ENCODE measurements at places on chromosomes 6 and 20.

GRCh38 chr20:38246357-38247165, 14.0 kb downstream of the KIAA1755 start:
- H3K27ac ChIP-seq: no peak overlapping the region
- no peaks in the 10 kb centered on the region for H3K4me1 ChIP-seq
- no peaks in the 10 kb centered on the region for H3K36me3 ChIP-seq
- DNase-seq: no peak

GRCh38 chr6:152117156-152118133, 310.0 kb downstream of the ESR1 start:
- peaks cover 42% of the 10 kb centered on the region for H3K36me3 ChIP-seq
- peak overlapping the region; percentile 44 for H3K27ac ChIP-seq

DNA sequence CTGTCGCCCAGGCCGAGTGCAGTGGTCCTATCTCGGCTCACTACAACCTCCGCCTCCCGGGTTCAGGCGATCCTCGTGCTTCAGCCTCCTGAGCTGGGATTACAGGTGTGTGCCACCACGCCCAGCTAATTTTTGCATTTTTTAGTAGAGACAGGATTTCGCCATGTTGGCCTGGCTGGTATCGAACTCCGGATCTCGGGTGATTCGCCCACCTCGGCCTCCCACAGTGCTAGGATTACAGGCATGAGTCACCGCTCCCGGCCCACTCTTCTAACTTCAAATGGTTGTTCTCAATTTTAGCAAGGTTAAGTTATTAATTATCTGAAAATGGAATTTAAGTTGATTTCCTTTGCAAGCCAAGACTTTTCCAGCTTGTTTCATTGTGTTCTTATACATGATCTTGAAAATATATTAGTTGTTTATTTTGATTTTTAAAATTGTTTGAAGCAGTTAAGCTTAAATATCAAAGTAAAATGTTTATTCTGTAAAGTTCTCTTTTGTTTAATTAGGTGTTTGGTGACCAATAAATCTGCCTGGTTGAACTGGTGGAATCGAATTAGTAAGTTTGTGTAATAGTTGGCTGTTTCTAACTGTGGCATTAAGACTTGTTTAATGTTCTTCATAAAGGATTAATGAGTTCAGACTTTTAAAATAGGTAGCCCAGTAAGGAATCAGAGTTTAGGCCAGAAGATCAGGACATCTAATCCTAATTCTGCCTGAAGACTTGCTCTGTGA, 2.3 kb downstream of the PM20D2 start:
- H3K27me3 ChIP-seq: no peaks in the 10 kb centered on the region
- no peak overlapping the region for H3K27ac ChIP-seq
- peak; percentile 47 for DNase-seq
- H3K4me1 ChIP-seq: peaks cover 43% of the 10 kb centered on the region
- H3K4me3 ChIP-seq: peak overlapping the region; percentile 59
- peaks cover 48% of the 10 kb centered on the region for H3K36me3 ChIP-seq

DNA sequence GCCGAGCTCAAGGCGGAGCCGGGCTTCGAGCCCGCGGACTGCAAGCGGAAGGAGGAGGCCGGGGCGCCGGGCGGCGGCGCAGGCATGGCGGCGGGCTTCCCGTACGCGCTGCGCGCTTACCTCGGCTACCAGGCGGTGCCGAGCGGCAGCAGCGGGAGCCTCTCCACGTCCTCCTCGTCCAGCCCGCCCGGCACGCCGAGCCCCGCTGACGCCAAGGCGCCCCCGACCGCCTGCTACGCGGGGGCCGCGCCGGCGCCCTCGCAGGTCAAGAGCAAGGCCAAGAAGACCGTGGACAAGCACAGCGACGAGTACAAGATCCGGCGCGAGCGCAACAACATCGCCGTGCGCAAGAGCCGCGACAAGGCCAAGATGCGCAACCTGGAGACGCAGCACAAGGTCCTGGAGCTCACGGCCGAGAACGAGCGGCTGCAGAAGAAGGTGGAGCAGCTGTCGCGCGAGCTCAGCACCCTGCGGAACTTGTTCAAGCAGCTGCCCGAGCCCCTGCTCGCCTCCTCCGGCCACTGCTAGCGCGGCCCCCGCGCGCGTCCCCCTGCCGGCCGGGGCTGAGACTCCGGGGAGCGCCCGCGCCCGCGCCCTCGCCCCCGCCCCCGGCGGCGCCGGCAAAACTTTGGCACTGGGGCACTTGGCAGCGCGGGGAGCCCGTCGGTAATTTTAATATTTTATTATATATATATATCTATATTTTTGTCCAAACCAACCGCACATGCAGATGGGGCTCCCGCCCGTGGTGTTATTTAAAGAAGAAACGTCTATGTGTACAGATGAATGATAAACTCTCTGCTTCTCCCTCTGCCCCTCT, 1.1 kb downstream of the CEBPB start:
- H3K27ac ChIP-seq: peak overlapping the region; percentile 98
- peak overlapping the region; percentile 93 for H3K4me3 ChIP-seq
- H3K27me3 ChIP-seq: no peaks in the 10 kb centered on the region

DNA sequence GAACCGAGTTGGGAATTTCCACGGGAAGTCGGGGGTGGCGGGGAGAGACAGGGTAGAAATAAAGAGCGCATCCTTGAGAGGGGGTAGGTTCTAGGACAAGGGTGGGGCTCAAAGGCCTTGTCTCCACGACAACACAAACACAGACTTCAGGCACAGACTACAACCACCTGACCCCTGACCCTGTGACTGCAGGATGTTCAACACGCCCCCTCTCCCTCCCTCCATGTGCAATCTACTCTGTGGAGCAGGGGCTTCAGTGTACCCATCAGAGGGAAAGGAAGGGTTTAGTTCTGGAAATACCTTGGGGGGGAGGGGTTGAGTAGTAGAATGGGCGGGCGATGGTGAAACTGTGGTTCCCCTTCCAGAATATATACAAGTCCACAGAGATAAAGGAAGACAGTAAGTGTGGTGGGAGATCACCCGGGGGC, 651 bp upstream of the TAPBP start:
- H3K36me3 ChIP-seq: peaks cover 76% of the 10 kb centered on the region
- no peaks in the 10 kb centered on the region for H3K27me3 ChIP-seq
- H3K27ac ChIP-seq: peak overlapping the region; percentile 99

DNA sequence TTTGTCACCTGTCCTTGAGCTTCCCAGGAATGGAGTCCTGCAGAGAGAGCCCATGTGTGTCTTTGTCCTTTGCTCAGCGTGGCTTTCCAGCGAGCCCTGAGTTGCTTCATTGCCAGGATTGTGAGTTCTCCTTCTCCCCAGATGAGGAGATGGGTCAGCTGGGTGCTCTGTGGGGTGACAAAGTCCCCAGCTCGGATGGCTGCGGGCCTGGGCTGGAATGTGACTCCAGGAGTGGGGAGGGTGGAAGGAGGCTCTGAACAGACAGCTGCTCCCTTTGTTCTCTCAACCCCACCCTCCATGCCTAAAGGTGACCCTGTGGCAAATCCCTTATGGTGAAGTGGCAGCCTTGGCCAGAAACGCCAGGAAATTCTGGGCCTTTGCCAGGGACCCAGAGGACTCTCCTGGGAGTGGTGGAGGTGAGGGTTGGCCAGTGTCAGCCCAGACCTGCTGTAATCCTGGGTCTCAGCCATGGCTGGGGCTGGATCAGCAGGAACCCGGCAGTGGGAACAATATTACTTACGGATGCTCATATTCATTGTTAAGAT, 44.4 kb upstream of the CST5 start:
- H3K36me3 ChIP-seq: no peaks in the 10 kb centered on the region
- H3K4me1 ChIP-seq: peaks cover 36% of the 10 kb centered on the region
- no peak overlapping the region for H3K27ac ChIP-seq
- no peak overlapping the region for H3K4me3 ChIP-seq
- H3K27me3 ChIP-seq: peaks cover 2% of the 10 kb centered on the region
- DNase-seq: no peak

DNA sequence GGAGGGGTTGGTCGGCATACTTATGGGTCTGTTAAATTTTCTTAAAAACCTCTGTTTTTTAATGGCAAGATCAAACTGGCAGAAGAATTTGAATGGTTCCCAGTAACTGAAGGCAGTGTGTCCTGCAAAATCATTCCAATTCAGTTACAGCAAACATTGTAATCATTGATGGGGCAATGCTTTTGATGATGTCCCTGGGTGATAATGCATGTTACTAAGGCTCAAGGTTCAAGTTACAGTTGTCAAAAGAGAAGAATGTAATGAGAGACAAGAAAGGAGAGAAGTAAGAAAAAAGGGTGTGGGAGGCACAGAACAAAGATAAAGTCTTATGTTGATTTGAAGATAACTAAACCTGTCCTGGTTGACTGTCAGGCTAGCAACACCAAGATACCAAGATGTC, 54.9 kb downstream of the CEP162 start:
- no peak overlapping the region for H3K4me3 ChIP-seq
- H3K36me3 ChIP-seq: peaks cover 45% of the 10 kb centered on the region
- H3K27ac ChIP-seq: no peak overlapping the region
- DNase-seq: no peak
- no peaks in the 10 kb centered on the region for H3K4me1 ChIP-seq
- H3K27me3 ChIP-seq: no peaks in the 10 kb centered on the region

GRCh38 chr6:154800338-154800737, 67.1 kb downstream of the SCAF8 start:
- peak overlapping the region; percentile 76 for H3K27ac ChIP-seq
- H3K27me3 ChIP-seq: no peaks in the 10 kb centered on the region
- no peak overlapping the region for H3K4me3 ChIP-seq
- peaks cover 26% of the 10 kb centered on the region for H3K4me1 ChIP-seq
- H3K36me3 ChIP-seq: peaks cover 74% of the 10 kb centered on the region
- DNase-seq: no peak

DNA sequence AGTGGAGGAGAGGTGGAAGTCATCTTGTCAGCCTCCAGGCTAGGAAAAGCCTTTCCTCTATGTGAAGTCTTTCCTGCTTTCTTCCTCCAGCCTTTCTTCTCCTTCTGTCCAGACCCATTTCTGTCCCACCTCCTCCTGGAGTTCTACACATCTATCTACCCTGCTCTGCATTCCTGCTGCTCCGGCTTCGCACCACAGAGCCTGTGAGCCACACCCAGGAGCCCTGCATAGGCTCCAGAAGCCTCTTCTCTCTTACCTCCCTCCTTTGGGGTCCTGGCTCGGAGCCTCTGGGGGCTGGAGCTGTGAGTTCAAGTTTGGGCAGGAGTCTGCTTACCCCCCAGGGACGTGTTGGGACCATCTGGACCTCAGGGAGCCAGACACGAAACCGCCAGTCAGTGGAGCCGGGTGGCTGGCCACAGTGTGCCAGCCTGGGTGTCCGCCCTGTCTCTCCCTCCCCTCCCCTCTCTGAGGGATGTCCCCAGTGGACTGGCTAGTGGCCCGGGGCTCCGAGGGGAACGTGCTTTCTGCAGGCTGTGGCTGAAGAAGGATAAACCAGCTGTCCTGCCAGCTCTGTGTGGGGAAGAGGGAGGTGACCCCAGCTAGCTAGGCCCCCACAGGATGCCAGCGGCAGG, 99.2 kb downstream of the VEGFA start:
- H3K4me1 ChIP-seq: no peaks in the 10 kb centered on the region
- H3K36me3 ChIP-seq: no peaks in the 10 kb centered on the region
- DNase-seq: no peak
- peaks cover 13% of the 10 kb centered on the region for H3K27me3 ChIP-seq
- H3K27ac ChIP-seq: no peak overlapping the region

Measured in activated T-cell treated with anti-CD3 and anti-CD28 coated beads, Interleukin-2, amount 50 U/mL, for 24 hours (primary cell).